CD4-positive, alpha-beta T cell treated with Interleukin-6 for 4 hours (primary cell): ENCODE measurements at places on chromosomes 2 and 18.
A peak's percentile ranks its signal among the peaks of the same experiment; 100 is the strongest.

DNA sequence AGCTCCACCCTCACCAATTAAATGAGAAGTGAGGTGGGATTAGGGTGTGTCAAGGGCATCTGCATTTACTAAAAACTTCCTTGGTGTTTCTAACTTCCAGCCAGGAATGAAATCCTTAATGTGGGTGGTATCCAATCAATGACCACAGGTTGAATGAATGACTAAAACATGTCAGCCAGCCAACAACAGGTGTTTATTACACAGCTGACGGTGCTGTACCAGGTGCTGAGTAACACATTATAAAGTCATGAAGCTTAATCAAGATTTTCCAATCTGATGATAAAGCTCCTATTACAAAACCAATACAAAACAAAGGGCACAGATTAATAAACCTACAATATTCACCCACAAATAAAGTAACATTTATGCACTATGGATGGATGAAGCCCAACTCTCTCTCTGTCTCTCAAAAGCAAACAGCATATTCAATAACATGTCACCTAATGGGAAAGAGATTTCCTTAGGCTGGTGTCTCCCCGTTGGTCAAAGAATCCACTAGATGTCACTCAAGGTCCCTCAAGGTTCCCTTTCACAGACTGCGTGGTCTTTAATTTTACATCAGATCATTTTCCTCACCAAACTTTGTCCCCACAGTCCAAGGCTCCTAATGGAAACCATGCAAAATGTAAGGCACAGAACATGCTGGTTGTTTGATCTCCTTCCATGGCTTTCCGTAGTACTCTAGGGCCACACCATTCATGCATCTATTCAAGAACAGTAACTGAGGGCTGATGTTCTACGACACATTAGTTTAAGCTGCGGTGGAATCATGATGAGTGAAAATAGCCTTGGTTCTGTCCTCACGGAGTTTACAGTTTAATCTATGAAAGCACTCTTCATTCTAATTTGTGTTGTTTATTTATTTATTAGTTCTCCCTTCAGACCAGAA, 6.4 kb upstream of the PTPN4 start:
- DNase-seq = peak; percentile 45

DNA sequence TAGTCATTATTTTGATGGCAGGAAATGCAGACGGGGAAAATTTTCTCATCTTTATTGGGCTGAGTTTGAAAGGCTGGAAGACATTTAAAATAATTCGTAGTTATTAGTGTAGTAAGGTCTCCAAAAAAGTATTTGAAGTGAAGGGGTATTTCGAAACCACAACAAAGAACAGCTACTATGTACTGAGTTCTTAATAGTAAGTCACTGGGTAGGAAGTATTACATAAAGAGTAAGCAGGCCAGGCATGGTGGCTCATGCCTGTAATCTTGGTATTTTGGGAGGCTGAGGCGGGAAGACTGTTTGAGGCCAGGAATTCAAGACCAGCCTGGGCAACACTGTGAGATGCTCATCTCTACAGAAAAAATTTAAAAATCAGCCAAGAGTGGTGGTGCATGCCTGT, 113.6 kb downstream of the MEP1B start:
- no peak for DNase-seq

DNA sequence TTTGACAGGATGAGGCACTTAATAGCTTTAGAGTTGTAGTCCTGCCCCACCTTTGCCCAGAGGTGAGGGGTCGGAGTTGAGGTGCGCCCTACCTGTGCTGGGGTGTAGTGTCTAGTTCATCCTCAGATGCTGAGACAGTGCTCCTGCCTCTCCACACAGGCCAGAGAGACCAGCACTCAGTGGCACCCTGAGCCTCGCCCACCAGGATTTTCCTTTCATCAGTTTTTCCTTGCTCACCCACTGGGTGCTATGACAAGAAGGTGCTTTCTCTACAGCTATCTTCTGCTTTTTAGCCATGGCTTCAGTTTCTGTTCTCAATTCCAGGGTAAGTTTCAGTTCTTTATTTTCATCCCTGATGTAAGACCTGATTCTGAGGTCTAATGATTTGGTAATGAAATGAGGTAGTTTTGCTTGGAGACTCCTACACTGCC, 16.8 kb upstream of the TMEM131 start:
- no peak for DNase-seq

GRCh38 chr2:130898553-130898952, 61.8 kb downstream of the ARHGEF4 start:
- no peak for DNase-seq

DNA sequence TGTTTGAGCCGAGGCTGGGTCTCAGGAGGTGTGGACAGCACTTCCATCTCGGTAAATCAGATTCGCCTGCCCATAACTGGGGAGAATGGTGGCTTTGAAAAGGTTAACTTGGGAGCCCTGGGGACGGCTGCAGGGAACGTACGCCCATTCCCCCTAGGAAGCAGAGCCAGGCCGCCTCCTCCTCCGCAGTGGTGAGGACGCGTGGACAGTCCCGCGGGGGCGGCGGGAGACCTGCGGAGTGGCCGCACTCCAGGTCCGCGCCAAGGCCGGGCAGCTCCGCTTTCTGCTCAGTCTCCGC, 845 bp upstream of the MYCN start:
- peak; percentile 53 for DNase-seq

DNA sequence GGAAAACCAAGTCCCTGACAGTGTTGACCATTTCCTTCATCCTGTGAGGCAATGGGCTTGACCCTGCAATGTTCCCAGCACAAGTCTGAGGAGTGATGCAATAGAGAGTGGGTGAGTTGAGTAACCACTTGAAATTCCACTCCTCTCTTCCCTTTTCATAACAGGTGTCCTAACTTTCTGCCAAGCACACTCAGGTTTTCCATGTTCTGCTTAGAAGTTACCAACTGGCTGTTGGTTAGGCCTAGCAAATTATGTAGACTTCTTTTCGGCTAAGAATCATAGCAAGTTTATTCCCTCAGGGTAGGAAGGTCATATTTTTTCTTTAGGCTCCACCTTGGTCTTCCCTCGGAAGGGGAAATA, 11.5 kb downstream of the GNLY start:
- no peak for DNase-seq

GRCh38 chr2:121555008-121555407, 24.3 kb downstream of the RNU4ATAC start:
- no peak for DNase-seq
